GM23248 (cell line): ENCODE measurements at places on chromosomes 16 and 17. TPM values are rescaled to one million over a fixed set of nuclear protein-coding genes. Genes with fewer than 3 reads are reported as not detected.

Gene MPP3
- total RNA-seq: 6.3 and 11.1 TPM in 2 replicates

Gene REXO5
- 7.0 and 11.0 TPM in 2 replicates for total RNA-seq

Gene EME2
- total RNA-seq: 9.3 and 12.3 TPM in 2 replicates

Gene NACA2
- not detected in 2 replicates for total RNA-seq

Gene AANAT
- total RNA-seq: not detected in 2 replicates

Gene CASKIN2
- 6.2 and 9.2 TPM in 2 replicates for total RNA-seq

Gene ABCC11
- total RNA-seq: 0.76 TPM in 1 of 2 replicates, not detected in the other

Gene OMG
- total RNA-seq: not detected in 2 replicates

Gene KRT25
- total RNA-seq: not detected in 2 replicates

Gene KRT33A
- not detected in 2 replicates for total RNA-seq

Gene WFDC1
- 0.13 and 0.76 TPM in 2 replicates for total RNA-seq

Gene SLC5A10
- total RNA-seq: not detected in 2 replicates

Gene SPATA32
- not detected in 2 replicates for total RNA-seq

Gene OR4D1
- total RNA-seq: not detected in 2 replicates

Gene AOC3
- total RNA-seq: 0.13 TPM in 1 of 2 replicates, not detected in the other

Gene TPSD1
- total RNA-seq: not detected in 2 replicates

Gene FA2H
- not detected in 2 replicates for total RNA-seq

Gene CSH1
- not detected in 2 replicates for total RNA-seq

Gene TMEM100
- 0.76 TPM in 1 of 2 replicates, not detected in the other for total RNA-seq

Gene PRAC2
- total RNA-seq: not detected in 2 replicates

Gene MT1G
- total RNA-seq: not detected in 2 replicates

Gene HOXB6
- total RNA-seq: 3.8 and 7.5 TPM in 2 replicates

Gene PTX4
- total RNA-seq: not detected in 2 replicates

Gene ENPP7
- total RNA-seq: not detected in 2 replicates

Gene HOXB9
- total RNA-seq: not detected in 2 replicates

Gene CMTM2
- total RNA-seq: not detected in 2 replicates

Gene CHST4
- total RNA-seq: not detected in 2 replicates

Gene ZNF263
- total RNA-seq: 55.7 and 66.3 TPM in 2 replicates

Gene CNTD1
- not detected in 2 replicates for total RNA-seq

Gene C1QTNF8
- not detected in 2 replicates for total RNA-seq

Gene TNFRSF17
- not detected in 2 replicates for total RNA-seq

Gene NAGS
- total RNA-seq: 1.8 and 2.8 TPM in 2 replicates

Gene SLC47A1
- total RNA-seq: 1.9 and 7.0 TPM in 2 replicates

Gene CACNG3
- not detected in 2 replicates for total RNA-seq

Gene ABCA9
- total RNA-seq: 0.51 and 0.65 TPM in 2 replicates

Gene SHISA6
- total RNA-seq: not detected in 2 replicates

Gene KCNH4
- not detected in 2 replicates for total RNA-seq
